ENCODE measurements at places on chromosomes 1 and 21.

DNA sequence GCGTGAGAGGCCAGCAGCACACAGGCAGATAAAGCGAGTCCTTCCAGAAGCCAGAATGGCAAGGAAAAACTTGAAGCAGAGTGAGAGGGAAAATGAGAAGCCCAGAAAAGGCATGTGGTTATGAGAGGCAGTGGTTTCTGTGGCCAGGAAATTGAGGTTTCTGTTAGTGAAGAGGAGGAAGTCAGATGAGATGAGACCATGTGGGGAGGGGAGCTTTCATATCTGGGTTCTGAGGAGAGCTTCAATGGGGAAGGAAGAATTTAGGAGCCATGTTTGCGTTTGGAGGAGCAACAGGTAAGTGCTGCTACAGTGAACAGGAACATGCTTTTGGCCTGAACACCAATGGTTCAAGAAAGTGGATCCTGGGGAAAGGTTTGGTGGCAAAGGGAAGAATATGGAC, 6.1 kb upstream of the CD1A start:
- no peak for DNase-seq

GRCh38 chr1:243483071-243483771, 227.4 kb downstream of the SDCCAG8 start:
- DNase-seq = no peak

DNA sequence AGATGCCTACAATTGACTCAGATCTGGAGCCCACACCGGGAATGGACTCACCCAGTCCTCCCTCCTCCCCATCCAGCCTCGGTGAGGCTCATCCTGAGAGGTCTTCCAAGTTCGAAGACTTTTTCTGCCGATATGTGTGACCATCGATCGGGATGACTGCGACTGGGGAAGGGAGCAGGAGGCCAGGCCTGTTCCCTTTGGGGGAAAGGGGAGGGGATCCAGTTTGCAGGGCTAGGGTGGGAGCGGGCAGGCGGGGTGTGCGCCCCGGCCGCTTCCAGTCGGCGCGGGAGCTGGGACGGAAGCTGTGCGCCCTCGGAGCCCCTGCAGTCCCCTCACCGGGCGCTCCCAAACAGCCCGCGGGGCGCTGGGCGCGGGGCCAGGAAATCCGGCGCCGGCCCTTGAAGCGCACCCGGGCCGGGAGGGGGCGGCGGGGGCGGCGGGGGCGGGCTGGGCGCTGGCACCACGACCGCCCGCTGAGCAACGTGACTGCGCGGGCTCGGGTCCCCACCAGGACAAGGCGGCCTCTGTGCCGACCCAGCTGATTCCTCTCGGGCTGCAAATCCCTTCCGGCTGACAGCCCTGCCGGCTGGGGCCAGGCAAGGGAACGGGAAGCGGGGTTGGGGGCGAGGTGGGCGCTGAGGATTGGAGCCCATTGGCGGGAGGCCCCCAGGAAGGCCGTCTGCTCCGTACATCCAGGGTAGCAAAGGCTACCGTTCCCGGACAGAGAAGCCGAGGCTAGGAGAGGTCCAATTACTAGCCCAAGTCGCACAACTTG, 103.9 kb downstream of the EBNA1BP2 start:
- no peak for DNase-seq

GRCh38 chr1:154186177-154186576, 5.7 kb downstream of the TPM3 start:
- peak; percentile 56 for DNase-seq

DNA sequence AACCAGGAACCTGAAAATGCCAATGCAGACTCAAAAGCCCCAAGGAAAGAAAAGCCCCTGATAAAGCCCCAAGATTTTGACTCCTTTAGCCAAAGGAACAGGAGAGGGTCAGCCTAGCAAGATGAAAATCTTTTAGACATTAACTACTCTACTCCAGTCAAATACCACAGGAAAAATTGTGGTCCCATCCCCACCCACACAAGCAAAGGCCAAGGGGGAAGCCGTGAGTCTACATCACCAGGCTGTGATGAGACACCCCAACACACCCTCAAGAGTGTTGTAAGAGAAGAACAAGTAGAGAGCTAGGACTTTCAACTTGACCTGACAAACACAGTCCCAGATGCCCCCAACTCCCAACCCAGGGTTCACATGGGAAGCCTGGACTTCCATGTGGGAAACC, 192.8 kb upstream of the NR5A2 start:
- no peak for DNase-seq

GRCh38 chr1:40620150-40620549, 45.3 kb downstream of the RIMS3 start:
- DNase-seq = no peak

DNA sequence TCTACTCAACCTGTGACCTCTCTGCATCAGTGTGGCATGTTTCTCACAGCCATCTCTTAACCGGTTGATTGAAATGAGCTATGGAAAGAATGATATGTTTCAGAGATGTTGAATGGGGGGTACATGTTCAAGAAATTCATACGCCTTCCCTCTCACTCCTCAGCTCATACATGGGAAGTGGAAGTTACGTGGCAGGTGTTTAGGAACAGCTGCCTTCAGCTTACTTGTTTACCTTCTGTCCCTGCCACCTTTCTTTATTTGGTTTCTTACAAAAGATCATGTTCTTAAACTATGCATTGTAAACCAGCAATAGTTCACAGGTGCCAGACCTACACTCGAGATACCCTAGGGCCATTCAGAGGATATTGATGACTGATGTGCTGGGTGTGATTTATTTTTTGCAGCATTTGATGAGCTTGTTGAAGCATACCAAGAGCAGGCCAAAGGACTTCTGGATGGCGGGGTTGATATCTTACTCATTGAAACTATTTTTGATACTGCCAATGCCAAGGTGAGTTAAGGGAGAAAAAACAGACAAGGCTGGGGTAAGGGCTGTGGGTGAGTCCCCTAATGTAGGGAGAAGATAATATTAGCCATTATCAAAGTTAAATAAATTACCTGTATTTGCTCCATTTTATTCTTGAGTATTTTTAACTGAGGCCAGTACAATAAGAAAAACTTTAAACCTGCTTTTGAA, 17.4 kb downstream of the MTR start:
- DNase-seq = no peak

- peak; percentile 67 for DNase-seq
Measured at GRCh38 chr1:46301808-46302640, 1.4 kb downstream of the LRRC41 start.

DNA sequence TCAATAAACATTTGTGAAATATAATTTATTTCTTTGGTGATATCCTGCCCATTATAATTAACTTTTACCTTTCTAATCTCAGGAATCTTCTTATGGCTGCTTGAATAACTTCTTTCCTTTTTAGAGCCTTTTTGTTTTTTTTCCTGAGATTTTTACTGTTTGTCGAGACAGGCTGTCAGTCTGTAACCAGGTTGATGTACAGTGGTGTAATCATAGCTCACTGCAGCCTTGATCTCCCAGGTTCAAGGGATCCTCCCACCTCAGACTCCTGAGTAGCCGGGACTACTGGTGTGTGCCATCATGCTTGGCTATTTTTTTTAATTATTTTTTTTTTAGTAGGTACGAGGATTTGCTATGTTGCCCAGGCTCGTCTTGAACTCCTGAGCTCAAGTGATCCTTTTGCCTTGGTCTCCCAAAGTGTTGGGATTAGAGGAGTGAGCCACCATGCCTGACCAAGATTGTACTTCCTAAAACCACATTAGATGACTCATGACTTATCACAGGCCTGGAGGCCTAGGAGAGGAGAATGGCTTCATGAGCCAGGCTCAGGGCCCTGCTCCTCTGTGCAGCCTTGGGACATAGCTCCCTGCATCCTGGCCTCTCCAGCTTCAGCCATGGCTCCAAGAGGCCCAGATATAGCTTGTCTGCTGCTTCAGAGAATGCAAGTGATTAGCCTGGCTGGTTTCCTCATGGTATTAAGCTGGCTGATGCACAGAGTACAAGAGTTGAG, 48.6 kb downstream of the CTH start:
- peak; percentile 49 for DNase-seq

GRCh38 chr1:187655104-187655503, 826.4 kb downstream of the PLA2G4A start:
- DNase-seq = peak; percentile 62

- peak; percentile 84 for DNase-seq
Measured at GRCh38 chr1:77824079-77824478, 44.6 kb downstream of the MIGA1 start.

DNA sequence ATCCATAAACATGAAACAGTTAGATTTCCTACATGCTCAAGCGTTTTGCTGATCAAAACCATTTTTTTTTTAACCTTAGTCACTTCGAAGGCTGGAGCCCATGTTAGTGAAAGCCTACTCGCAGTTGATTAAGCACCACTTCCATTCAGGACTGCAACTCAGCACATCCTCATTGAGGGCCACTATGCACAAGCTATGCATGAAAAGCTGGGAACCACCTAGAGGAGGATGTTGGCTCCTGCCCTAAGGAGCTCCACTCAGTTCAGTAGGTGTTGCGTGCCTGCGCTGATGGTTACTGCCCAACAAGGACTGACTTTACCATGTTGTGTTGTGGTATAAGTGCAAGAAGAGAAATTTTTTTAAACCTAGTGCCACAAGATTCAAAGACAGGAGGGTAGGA, 181.4 kb upstream of the L1TD1 start:
- DNase-seq = no peak

DNA sequence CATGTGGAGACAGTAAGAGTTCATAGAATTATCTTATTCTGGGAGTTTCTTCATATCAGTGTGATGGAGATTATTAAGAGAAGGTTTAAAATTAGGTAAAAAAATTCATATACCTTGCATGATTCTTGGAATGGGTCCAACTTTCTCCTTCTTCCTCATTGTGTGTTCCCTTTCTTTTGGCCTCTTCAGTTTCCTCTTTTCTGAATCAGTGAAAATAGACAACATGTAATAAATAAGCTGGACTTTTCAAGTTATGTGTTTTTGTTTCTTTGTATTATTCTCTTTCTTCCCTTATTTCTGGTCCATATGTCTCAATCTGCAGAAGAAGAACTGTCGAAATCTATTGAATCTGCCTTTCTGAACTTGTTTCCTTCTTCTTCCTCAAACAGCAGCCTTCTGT, 30.5 kb downstream of the C4BPA start:
- DNase-seq = no peak

- DNase-seq = peak; percentile 16
Measured at GRCh38 chr1:67044631-67045270, 9.2 kb downstream of the SLC35D1 start.

- DNase-seq = peak; percentile 8
Measured at GRCh38 chr1:208475449-208475848, 231.3 kb upstream of the PLXNA2 start.

GRCh38 chr1:90591970-90592356, 125.1 kb downstream of the BARHL2 start:
- DNase-seq = no peak

GRCh38 chr1:91765880-91766443, 120.0 kb downstream of the TGFBR3 start:
- DNase-seq = peak; percentile 36

DNA sequence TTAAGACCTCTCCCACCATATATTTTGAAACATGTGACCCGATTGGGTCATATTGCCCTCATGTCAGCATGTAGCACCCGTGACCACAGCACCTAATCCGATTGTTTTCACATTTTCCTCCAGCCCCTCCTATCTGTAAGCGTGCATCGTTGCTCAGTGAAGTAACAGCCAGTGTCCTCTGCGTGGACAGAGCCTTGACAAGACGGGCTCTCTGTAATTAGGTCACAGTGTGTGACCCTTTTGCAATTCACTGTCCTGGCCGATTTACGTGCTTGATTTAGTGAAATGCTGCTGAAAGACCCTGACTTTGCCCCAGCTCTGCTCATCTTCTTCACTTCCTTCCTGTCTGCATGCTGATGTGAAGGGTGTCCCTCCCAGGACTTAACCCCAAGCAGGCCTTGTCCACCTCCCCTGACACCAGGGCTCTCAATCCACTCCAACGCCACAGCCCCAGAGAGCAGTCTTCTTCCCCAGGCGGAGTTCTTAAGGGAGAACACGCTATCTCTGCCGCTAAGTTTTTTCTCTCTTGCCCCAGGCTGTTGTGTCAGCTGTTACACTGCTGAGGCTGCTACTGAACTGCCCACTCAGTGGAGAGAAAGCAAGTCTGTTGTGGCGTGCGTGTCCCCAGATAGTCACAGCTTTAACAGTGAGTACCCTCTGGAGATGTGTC, 19.4 kb downstream of the URB2 start:
- peak; percentile 10 for DNase-seq

GRCh38 chr1:212470059-212470458, 37.3 kb downstream of the NENF start:
- DNase-seq = peak; percentile 98

GRCh38 chr1:219372916-219373615, 199.4 kb downstream of the LYPLAL1 start:
- DNase-seq = no peak

- DNase-seq = no peak
Measured at GRCh38 chr1:211329764-211330201, 3.1 kb downstream of the TRAF5 start.

GRCh38 chr1:235552146-235552716, 48.0 kb upstream of the B3GALNT2 start:
- no peak for DNase-seq

GRCh38 chr1:55539652-55540512, 324.7 kb upstream of the USP24 start:
- no peak for DNase-seq

DNA sequence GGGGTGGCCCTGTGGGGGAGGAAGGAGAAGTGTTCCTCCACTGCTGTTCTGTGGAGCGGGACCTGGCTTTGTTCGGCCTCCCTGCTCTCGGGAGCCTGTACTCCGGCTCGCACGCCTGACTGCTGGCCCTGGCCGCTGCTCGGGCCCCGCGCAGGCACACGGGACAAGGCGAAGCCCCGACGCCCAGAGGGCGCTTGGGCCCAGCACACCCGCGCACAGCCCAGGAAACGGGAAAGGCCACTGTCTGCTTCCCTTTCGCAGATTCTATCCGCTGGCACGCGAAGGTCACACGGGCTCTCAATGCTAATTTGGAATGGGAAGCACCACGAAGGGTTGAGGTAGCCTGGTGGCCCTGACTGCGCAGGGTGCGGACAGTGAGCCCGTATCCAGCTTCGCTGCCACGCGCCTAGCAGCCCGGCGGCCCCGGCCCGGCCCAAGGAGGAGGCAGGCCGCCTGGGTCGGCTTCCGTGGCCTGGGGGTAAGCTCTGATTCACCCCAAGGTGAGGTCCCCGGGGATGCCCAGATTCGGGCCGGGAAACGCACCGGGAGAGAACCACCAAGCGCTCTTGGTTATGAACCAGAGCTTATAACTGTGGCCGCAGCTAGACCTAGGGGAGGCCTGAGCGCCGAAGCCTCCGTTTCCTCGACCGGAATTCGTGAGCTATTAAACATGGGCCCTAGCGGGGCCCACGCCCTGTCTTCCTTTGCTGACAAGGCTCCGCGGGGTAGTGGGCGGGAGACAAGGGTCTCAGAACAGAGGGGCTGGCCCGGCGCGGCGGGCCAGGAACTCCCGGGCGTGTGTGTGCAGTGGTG, 19.7 kb upstream of the TBX15 start:
- no peak for DNase-seq

DNA sequence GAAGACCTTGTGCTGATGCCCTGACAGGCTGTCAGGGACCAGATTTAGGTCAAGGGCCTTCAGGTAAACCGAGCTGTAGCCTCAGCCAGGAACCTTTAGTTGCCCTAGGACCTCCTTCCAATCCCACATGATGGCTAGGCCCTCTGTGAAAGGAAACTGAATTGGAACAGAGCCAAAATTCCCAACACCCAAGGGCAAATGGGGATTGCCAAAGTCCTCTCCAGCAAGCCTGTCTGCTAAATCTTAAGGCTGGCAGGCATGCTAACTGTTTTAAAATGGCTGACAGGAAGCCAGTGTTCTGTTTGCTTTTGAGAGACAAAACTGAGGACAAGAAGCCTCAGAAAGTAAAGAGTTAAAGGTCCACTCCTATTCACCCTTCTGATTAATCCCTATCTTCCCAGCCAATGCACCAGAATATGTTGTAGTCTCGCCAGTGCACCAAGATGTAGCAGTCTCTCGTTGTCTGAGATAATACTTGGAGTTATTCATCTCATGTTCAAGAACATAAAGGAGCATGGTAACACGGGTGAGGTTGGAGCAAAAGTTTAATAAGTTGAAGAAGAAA, 35.1 kb downstream of the MSTO1 start:
- DNase-seq = no peak
